ENCODE measurements at places on chromosomes 4 and X.

GRCh38 chr4:141713771-141714445 lies 77.5 kb downstream of the IL15 start:
- no peak for DNase-seq

DNA sequence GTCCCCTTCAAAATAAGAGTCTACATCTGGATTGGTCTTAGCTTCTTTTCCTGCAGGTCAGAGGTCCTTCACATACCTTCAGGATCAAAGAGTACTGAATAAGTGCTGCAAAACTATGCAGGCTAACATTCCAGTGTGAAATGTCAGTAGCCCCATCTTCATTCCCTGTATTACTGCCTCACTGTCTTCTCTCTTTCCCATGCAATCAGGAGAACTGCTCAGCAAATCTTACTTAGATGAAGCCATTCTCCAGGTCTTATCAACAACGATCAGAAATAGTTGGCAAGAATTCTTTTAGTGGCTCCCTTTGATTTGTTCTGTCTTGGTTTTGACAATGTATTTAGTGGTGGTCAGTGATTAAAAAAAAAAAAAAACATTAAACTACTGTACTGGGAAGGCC lies 26.0 kb upstream of the IQCM start:
- no peak for DNase-seq

DNA sequence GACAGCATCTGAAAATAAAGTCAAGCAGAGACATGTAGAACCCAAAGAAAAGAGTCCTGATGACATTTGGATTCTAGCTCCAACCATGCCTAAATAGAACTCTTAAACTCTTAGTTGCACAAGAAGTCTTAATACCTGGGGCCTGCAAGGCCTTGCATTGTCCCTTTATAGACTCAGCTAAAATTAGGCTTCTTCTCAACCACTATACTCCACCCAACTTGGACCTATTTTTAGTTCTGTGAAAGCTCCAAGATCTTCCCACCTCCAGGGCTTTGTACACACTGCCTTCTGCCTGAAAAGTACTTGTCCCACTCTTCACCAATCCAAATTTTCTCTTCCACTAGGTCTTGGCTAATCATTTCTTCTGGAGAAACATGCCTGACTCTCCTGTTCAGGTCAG lies 36.5 kb downstream of the PLK4 start:
- DNase-seq = no peak

DNA sequence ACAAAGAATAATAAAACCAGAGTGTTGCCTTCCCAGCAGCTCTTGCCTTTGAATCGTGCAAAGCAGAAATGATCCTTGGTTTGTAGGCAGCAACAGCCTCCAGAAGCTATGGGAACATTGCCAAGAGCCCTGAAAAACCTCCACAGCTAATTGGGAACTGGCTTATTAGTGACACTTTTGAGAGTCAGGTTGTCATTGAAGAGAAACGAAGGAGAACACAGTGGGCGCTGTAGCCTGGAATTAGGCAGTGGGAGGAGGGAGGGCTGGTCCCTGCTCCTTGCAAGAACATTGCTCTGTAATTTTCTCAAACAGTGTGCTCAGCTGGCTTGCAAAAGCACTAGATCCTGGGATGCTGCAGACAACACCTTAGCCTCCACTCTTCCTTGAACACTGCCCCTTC lies 331.5 kb upstream of the EMCN start:
- no peak for DNase-seq
